Stimulated activated CD4-positive, alpha-beta T cell treated with anti-CD3 and anti-CD28 coated beads, Interleukin-12 subunit alpha, Interleukin-12 subunit beta, amount 100 ng/mL, for 48 hours (primary cell): ENCODE measurements at places on chromosomes 2 and 18.
A peak's percentile ranks its signal among the peaks of the same experiment; 100 is the strongest.

DNA sequence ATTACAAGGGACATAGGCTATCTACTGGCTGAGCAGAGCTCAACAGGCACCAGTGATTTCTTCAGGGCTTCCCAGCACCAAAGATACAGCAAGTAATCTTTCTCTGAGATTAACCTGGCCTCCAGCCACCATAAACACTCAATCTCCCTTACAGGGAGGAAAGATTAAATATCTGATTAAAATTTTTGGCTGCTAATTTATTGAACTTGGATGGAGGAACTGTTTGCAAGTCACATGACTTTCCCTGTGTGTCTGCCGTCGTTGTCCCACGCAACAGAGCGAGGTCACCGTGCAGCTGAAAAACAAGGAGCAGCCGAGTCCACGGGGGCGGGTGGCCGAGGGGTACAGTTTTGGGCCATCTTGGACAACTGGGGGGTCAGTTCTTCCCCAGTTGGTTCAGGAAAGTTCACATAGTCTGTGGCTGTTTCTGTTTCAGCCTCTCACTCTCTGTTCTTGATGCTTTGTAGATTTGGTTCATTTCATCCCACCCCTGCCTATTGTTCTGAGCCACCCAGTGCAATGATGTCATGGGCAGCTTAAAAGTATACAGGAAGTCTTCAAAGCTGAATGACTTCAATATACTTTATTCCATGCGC, 186.8 kb upstream of the CTAGE1 start:
- no peak for DNase-seq

DNA sequence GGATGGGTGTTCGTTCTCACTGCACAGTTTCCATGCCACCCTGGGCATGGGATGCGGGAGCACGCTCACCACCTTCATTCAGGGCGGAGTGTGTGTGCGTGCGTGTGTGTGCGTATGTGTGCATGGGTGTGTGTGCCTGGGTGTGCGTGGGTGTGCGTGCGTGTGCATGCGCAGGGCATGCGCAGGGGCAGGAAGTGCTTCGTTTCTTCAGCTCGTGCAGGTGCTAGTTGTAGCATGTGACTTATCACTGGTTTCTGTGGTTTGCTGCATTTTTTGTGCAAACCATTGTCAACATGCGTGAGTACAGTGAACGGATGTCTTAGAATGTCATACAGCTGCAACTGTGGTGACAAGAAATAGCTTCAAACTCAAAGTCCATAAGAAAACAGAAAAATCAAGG, 179.5 kb downstream of the PTGR3 start:
- DNase-seq: no peak

DNA sequence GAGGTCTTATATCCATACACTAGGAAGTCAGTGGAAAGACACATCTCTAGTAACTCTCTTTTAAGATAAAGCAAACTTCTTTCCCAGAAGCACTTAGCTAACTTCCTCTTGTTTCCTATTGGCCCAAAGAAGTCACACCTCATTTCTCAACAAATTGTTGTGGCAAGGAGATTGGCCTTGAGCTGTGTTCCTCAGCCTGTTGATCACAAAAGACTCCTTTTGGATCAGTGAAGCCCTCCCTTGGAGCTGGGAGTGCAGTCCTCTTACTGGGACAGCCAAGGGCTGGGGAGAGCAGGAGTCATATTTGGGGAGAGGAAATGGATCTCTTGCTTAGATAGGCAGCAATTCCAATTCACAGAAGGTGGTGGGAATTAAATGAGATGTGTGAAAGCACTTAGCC, 51.2 kb upstream of the DAPL1 start:
- no peak for DNase-seq

- DNase-seq: no peak
These were observed 35.4 kb downstream of the LAMA3 start for GRCh38 chr18:23724681-23725080.

- DNase-seq: no peak
These were observed 106.2 kb upstream of the RNF152 start for GRCh38 chr18:61998957-61999356.

- DNase-seq: no peak
These were observed 197.6 kb downstream of the LDLRAD4 start for GRCh38 chr18:13416208-13416607.

GRCh38 chr2:152171718-152172117, 3.8 kb downstream of the STAM2 start:
- no peak for DNase-seq

- DNase-seq: no peak
These were observed 105.9 kb downstream of the SRBD1 start for GRCh38 chr2:45505138-45505537.

DNA sequence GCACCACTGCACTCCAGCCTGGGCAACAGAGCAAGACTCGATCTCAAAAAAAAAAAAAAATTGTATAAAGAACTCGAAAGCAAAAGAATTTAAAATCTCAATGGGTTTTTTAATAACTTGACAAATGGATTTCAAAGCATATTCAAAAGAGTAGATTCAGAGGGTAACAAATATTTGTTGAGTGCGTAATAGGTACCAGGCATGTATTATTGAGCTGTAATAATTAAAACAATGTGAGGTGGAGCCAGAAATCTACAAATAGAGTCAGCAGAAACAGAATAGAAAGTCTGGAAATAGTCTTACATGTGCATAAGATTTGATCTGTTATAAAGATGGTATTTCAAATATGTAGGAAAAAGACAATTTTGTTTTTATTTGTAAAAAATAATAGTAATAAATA, 19.1 kb upstream of the RAB11FIP5 start:
- no peak for DNase-seq

DNA sequence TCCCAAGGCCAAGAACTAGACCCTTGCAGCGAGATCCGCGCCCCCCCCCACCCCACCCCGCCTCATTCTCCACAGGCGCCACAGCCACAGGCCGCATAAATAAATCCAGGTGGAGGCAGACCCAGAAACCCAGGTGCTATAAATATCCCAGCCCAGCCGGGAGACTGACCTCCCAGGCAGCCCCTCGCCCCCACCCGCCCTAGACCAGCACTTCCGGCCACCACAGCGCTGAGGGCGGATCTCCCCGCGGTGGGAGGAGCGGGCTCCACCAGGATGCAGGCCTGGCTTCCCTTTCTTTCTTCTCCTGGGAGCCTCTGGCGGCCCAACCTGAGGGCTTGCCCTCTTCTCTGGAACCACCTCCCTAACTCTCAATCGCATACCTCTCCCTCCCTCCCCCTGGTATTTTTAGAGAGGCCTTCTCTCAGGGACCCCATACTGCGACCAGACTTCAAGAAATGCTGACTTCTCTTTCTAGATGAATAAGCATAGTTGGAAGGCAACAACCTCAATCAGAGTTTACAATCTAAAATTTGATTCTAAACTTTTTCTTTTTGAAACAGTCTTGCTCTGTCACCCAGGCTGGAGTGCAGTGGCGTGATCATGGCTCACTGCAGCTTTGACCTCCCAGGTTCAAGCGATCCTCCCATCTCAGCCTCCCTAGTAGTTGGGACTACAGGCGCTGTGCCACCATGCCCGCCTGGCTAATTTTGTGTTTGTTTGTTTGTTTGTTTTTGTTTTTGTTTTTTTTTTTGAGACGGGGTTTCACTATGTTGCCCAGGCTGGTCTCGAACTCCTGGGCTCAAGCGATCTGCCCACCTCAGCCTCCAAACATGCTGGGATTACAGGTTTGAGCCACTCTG, 55.0 kb downstream of the PKDCC start:
- no peak for DNase-seq

- no peak for DNase-seq
These were observed 8.9 kb upstream of the IL1RL1 start for GRCh38 chr2:102302458-102302857.

GRCh38 chr2:16062471-16063250, 122.3 kb downstream of the MYCN start:
- DNase-seq: no peak

DNA sequence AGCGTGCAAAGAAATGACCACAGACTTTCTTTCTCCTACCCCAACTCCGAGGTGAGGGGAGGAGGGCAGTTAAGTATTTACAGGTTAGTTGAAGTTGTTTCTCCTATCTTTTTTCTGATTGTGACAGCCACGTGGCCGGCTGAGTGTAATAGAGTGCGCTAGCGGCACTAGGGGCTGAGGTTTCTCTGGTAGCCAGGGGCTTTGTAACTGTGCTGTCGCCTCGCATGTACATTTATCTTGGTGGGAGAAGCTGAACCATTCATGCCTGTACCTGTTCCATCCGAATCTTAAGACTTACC, 214.1 kb upstream of the STON1 start:
- no peak for DNase-seq

DNA sequence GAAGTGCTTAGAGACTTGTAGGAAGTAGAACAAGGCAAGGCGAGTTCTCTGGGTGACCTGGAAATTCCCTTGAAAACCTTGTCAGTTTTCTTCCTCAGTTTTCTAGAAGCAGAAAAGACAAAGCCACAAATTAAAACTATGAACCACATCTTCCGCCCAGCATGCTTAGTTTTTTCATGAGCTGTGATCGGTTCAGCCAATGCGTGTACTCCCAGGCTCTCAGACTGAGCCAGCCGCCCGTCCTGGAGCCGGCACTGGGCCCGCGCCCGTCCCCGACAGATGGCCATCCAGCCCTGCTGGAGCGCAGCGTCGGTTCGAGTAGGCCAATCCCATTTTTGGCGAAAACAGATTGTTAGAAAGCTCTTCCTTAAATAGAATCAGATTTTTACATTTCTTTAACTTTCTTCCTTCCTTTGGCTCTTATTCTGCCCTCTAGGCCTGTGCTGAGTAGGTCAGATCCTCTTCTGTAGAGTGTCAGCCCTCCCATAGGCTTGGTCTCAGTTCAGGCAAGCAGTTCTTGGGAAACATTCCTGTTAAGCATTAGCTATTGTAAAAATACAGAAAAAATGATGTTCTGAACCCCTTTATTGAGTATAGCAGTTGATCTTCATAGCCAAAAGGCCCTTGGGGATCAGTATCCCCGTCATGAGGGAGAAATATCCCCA, 112.5 kb downstream of the NCK2 start:
- DNase-seq: no peak

GRCh38 chr2:38474021-38474456, 97.0 kb upstream of the ATL2 start:
- no peak for DNase-seq

DNA sequence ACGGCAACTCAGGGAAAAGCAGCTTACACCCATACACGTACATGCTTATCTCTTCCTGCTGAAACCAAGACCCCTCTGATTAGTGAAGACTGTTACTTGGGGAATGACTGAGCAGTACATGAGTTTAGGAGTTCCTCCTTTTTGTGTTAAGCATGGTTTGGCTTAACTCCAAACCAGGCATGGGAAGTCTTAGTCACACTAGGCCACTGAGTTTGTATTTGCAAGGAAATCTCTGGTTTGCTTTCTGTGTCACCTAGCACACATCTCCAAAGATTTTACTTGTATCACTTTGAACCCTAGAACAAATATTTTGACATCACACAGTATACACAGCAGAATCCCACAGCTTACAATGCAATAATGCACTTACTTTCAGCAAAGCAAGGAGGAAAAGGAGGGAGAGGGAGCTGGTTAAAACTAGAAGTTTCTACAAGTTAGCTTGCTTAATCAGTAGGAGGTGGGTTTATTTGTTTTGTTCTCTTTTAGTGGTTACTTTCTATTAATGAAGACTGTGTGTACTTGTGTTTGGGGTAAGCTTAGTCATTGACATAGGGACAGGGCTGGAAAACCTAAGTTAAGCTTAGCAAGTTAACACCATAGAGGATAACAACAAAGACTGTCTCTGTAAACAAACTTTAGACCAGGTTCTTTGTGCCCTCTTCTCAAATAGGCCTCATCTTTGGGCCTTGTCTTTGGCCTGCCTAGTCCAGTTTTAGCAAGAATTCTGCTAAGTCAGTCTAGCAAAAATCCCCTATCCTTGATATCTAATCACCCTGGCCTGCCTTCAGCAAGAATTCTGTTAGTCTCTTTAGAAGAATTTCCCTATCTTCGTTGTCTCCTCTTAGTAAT, 219.4 kb downstream of the MREG start:
- DNase-seq: peak; percentile 8

- DNase-seq: no peak
These were observed 147.7 kb upstream of the SPATS2L start for GRCh38 chr2:200158647-200159356.

DNA sequence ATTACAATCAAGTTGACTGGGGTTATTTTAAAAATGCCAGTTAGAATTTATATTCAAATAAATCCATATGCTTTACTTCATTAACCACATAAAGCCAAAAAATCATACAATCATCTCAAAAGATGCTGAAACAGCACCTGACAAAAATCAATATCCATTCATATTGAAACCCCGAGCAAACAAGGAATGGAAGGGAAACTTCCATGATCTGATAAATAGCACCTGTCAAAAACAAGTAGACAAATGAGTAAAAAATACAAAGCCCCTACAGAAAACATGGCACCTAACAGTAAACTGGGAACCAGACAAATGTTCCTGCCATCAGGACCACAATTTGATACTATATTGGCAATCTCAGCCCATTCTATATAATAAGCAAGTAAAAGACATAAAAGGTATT, 227.5 kb downstream of the HDAC4 start:
- DNase-seq: no peak

DNA sequence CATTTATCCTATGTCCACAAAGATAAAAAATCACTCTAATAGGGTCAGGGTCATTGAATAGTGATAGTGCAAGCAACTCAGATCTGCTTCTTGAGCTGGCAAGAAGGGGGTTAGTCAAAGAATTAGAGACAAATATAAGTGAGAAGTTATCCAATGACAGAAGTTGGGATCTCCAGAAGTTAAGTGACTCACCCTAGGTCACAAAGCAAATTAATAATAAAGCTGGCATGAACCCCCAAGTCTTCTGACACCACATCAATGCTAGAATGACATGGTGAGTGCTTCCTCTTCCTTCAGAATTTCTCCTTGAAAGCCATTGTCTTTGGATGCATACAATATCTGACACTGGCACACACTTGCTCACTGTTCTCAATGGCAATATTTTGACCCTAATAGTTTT, 343.5 kb downstream of the RIT2 start:
- no peak for DNase-seq

DNA sequence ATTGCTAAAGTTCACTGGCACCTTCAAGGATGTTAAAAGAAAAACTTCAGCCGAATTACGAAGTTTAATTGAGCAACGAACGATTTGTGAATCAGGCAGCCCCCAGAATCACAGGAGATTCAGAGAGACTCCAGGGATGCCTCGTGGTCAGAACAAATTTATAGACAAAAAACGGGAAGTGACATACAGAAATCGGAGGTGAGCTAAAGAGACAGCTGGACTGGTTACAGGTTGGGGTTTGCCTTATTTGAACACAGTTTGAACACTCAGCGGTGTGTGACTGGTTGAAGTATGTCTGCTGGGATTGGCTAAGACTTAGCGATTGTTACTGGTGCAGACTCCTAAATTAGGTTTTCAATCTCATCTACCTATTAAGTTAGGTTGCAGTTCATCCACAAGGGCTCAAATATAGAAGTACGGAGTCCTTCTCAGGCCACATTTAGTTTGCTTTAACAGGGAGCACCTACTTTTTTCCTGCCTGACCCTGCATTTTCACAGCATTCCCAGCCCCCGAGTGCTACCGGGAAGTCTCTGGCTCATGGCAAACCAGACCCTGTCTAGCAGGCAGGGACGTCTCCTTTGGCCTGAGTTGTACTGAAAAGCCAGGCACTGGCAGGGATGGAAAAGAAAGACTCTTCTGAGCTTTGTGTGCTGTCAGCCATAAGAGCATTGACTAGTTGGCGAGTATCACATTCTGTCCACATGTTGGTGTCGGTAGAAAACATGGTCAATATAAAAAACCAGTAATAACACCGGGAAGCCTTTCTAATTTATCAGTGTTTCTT, 41.1 kb downstream of the CDCA7 start:
- DNase-seq: no peak
